ENCODE measurements at places on chromosomes 3 and 15.

DNA sequence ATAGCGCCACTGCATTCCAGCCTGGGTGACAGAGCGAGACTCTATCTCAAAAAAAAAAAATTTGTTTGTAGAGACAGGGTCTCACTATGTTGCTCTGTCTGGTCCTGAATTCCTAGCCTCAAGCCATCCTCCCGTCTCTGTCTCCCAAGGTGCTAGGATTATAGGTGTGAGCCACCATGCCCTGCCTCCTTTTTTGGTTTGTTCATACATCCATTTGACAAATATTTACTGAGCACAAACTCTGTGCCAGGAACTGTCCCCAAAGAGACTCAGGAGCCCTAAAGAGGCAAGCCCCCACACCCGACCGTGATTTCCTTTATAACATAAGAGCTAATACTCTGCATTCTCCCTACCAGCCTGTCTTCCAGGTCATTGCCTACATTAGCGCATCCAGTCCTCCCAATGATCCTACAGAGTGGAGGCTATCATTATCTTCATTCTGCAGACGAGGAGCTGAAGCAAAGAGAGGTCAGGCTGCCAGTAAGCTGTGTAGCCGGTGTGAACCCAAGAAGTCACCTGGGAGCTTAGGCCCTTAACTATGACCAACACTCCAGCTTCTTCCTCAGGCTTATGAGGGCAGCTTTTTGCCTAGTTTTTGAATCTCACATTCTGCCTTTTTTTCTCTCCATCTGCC lies 6.3 kb upstream of the PXK start:
- no peak for DNase-seq

DNA sequence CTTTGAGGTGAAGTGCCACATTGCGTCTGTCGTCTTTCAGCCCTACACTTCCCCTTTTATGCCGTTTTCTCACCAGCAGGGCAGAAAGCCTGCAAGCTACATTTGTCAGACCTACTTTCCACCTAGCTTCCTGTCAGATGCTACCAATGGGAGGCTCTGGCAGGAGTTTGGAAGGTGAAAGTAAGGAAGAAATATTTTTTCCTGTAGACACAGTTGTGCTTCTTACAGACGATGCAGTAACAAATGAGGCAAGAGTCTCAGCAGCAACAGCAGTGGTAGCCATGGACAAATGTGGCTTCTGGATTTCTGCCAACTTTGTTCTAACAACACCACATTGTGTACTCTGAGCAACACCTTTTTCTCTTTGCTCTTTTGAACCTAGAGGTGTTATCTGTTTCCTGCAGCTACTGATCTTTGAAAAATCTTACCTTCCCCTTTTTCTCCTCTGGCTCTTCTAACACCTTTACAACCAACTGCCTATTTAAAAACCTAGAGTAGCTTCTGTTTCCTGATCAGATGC lies 70.6 kb upstream of the STT3B start:
- peak; percentile 5 for DNase-seq

DNA sequence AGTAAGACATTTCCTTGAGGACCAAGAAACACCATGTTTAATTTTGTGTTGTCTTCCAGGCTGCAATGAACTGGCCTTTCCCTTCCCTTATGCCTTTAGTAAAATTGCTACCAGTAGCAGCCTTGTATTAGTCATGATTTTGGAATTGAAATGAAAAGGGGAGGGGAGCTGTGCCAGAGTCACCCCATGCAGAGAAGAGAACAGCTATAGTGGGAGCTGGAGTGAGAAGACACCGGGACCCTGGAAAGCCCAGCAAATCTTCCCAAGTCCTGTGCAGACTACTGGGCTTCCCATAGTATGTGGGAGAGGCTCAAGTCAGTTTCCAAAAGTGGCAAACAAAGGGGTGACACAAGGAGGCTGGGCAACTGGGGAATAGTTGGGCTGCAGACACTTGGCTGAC lies 178.5 kb downstream of the NR1D2 start:
- DNase-seq: no peak

GRCh38 chr3:16102905-16103364 lies 71.5 kb upstream of the GALNT15 start:
- no peak for DNase-seq

DNA sequence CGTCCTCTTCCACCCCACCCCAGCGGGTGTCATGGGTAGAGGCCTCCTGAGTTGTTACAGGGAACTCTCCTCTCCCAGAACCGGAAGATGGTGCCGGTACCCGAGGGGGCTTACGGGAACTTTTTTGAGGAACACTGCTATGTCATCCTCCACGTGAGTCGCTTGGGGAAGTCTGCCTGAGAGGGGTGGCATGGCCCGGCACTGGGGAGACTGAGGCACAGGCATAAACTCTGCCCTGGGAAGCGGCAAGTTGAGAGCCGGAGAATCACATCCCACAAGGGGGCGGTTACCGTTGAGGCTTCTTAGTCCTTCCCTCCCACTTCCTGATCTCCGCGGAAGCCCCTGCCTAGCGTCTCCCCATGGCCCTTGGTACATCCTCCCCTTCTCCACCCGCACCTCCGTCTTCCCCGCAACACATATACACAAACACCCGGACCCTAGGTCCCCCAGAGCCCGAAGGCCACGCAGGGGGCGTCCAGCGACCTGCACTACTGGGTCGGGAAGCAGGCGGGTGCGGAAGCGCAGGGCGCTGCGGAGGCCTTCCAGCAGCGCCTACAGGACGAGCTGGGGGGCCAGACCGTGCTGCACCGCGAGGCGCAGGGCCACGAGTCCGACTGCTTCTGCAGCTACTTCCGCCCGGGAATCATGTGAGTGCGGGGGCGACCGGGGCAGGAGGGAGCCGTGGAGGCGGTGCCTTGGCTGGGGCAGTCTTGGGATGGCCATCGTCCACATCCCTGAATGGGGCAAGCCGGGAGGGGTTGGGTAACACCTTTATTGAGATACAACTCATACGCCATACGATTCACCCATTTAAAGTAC lies 3.4 kb downstream of the VILL start:
- DNase-seq: peak; percentile 59

- DNase-seq: no peak
Observed at GRCh38 chr3:97949110-97949485, 23.1 kb downstream of the RIOX2 start.

DNA sequence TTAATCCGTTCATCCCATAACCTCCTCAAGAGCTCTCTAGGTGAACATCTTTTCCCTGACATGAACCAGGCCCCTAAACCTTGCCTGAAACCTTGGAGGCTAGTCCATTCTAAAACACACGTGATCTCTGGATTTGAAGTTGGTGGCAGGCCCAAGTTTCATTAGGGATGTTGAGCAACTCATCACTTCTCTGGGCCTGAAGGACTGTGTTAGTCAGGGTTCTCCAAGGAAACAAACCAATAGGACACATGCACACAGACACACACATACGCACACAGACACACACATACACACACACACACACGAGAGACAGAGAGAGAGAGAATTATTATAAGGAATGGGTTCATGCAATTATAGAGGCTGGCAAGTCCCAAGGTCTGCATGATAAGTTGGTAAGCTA lies 31.9 kb downstream of the ACAN start:
- DNase-seq: no peak

DNA sequence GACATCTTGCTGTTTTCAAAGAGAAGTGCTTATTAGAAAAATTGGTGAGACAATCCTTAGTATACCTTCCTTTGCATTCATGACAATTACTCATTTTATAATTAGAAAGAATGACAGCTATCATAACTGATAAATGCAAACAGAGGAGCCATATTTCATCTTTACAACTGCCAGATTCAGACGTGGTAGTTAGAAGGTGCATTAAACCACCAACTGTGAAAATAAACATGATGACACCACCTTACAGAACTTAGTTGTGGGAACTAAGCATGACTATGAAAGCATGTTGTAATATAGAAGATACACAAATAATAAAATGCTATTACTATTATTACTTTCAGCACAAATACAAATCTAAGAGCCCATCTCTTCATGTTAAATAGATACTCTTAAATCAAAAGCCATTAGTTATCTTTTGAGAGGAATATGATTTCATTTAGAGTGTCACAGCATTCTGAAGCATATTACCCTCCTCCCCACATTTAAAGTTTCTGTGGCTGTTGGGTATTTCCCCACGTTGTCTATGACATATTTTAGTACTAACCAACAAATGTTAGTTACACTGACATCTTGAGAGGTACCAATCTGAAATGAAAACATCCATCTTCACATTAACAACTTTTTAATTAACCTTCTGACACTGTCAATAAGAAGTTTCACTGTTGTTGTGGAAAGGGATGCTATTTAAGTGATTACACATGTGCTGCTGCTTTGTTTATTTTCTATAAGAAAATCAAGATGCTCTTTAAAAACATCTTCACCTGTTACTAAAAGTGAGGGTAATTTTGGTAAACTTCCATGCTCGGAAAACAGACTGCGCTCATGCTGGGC lies 163.8 kb downstream of the LSAMP start:
- no peak for DNase-seq

DNA sequence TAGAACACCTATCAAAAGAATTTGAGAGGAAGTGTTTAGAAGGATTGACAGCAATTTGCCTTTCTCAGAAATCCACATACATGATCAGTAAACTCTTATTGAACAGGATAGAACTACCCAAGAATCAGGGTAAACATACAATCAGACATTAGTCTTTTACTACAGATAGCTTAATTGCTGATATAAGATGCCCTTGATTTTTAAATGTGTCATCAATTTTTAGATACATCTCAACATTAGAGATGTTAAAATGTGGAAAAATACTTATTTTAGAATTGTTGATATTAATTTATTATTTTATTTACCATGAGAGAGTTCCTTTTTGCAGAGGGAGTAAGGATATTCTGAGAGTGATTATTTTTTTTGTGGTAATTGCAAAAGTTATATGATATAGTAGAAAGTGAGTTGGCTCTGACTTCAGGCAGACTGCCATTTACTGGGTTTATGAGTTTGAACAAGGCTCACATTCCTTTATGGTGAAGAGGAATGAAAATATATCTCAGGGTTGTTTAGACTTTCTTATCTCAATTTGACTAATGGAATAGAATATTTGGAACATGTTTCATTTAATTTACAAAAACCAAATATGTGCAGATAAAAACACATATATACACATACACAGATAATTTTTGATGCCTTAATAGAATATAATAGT lies 302.8 kb upstream of the GOLIM4 start:
- DNase-seq: no peak

- DNase-seq: no peak
Observed at GRCh38 chr3:127405010-127405598, 117.3 kb upstream of the PRR20G start.

DNA sequence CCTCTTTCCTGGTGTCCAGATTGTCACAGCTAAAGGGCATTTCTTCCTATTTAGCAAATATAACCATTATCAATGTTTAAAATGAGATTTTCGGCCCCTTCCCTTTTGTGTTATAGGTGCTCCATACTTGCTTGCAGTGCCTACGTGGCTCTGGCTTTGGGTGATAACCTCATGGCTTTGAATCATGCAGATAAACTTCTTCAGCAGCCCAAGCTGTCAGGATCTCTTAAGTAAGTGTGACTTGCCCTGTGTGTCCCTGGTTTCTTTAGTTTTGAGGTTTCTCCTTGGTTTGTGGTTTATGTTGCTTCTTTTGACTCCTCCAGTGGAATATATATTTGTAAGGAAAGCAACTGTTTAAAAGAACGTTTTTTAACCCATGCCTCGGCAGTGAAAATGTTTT lies 58.5 kb upstream of the TRIM71 start:
- DNase-seq: no peak

GRCh38 chr3:13145131-13145825 lies 72.0 kb upstream of the IQSEC1 start:
- DNase-seq: no peak

GRCh38 chr3:178420033-178420432 lies 116.2 kb upstream of the KCNMB2 start:
- DNase-seq: no peak

GRCh38 chr15:31802761-31803160 lies 227.6 kb upstream of the CHRNA7 start:
- no peak for DNase-seq

DNA sequence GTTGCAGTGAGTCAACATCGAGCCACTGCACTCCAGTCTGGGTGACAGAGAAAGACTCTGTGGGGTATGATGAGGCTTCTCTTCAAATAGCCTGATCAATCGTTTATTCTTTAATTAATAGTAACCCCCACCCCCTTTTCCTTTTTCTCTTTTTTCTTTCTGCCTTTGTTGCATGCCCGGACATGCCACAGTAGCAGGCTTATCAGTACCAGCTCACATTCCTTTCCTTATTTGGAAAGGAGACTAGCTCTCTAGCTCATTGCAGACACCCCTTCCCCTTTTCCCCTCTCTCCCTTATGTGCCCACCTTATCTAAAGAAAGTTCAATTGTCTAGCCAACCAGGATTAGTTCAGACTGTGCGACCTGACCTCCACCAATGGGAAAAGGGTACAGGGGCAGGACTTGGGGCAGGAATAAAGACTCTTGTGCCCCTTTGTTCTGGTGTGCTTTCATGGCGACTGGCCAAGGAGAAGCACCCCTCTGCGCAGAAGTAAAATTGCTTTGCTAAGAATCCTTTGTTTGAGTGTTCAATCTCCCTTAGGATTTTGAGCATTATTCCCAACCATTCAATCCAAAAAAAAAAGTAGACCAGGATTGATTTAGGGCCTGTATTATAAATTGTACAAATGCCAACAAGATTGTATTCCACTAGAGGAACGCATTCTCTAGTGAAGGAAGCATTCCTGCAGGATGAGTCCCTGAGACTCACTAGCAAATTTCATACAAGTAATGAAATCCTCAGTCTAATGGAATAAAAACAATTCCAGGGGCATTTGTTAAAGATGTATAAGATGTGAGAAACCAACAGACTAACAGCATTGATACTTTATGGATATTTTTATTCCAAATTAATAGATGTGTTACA lies 95.8 kb upstream of the SNRPN start:
- no peak for DNase-seq

GRCh38 chr3:149566292-149566975 lies 91.4 kb downstream of the WWTR1 start:
- DNase-seq: no peak

- DNase-seq: no peak
Observed at GRCh38 chr15:63366451-63366850, 15.2 kb downstream of the CA12 start.

DNA sequence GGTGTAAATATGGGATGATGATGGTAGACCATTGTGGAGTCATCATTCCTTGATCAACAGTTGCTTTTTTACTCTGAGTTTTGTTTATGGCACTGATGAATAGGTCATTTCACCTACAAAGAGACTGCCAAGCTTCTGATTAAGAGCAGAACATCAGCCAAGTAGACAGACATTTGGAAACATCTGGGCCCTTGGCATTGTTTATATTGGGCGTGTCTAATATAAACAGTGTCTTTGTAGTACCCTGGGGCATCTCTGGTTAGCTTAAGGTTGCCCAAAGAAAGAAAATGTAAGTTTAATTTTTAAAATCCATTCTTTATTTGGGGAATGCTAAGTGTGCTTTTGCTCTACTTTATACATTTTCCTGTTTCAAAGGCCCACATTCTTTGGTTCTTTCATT lies 377.0 kb downstream of the FEZF2 start:
- no peak for DNase-seq

- DNase-seq: no peak
Observed at GRCh38 chr15:98433346-98433745, 215.0 kb upstream of the IGF1R start.

DNA sequence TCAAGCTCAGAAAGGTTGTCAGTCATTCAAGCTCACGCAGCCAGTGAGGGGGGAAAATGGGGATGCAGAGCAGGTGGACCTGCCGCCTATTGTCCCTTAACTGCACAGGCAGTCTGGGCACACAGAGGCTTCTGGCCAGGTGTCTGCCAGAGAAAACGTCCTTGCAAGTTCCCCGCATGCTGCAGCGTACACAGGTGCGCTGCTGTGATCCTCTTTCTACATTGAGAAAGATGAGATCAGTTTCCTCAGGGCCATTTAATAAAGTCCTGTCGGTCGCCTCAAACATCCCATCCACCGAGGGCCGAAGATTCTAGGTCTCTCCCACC lies 445 bp upstream of the TSEN2 start:
- DNase-seq: no peak

GRCh38 chr3:77414881-77415280 lies 375.0 kb downstream of the ROBO2 start:
- DNase-seq: no peak
